ENCODE measurements at places on chromosomes 4 and X.

DNA sequence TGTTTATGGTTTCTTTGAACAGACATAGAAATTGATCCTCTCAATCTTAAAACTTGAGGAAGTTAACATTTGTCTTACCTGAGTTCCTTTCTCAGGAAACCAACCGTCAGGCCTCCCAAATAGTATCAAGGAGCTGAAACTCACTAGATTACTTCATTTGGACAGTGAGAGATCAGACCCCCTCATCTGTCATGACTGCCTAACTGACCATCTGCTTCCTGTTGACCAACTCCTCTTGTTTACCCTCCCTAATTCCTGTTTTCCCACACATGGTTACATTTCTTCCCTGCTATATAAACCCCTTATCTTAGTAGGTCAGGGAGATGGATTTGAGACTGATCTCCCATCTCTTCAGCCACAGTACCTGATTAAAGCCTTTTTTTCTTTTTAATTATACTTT lies 46.2 kb upstream of the NMU start:
- no peak for DNase-seq

DNA sequence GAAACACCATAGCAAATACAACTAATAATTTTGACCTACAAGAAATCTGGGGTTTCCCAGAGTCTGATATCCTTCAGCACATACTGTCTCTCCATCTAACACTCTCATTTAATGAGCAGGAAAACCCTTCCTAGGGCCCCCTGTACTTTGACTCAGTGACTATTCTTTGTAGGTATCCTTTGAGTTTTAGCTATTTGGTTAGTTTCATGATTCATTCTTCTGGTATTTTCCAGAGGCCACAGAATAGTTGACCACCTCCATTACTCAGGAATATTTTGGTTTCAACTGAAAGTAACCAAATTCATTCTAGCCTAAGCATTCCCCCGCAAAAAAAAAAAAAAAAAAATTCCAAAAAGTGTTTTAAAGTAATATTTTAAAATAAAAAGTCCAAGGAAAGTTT lies 140.0 kb downstream of the IDS start:
- DNase-seq: no peak

- no peak for DNase-seq
These were observed 46.8 kb downstream of the FIP1L1 start for GRCh38 chr4:53424280-53424679.

GRCh38 chr4:184347251-184348239 lies 126.8 kb downstream of the IRF2 start:
- DNase-seq: no peak

- no peak for DNase-seq
These were observed at the start of gene PPP1R3F for GRCh38 chrX:49269767-49270248. TSS of gene PPP1R3F (plus strand) at chrX:49269793. CDS start at chrX:49269870, 77 bp downstream.

GRCh38 chrX:70208479-70208878 lies 26.0 kb upstream of the AWAT1 start:
- DNase-seq: no peak

All from NCI-H1105 treated with DMSO at 0.1 percent for 48 hours (cell line).